ENCODE measurements at places on chromosomes 5 and 9.

DNA sequence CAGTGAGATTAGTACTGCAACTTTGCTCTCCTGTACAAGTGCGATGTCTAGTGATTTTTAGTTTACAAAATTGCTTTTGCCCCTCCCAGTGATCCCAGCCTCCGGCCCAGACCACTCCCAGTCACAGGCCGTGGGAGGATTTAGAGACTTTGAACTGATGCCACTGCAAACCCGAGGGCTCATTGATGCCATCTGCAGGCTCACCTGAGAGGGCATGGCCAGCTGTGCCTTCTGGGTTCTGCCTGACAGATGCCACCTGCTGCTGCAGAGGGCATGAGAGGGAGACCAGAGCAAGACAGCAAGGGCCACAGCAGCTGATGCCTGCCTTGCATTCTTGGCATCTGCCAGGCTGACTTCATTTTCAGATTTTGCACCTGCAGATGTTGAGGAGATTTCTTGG lies 593.8 kb downstream of the CDK5RAP2 start:
- DNase-seq = no peak

DNA sequence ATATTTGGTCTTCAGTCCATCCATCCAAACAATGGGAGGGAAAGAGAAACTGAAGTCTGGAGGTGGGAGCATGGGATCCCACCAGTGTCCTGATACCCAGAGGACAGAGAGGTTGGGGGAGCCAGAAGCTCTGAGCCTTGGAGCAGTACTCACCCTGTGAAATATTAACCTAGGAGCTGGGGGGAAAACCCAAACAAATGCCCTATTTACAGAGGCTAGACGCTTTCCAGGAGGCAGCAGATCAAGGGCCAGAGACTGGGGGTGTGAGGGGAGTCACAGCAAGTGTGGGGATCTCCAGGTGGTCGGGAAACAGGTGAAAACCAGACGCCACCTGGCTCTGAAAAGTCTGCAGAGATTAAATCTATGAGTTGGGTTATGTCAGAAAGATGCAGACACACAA lies 6.2 kb downstream of the ZER1 start:
- no peak for DNase-seq

- no peak for DNase-seq
These were observed 398.5 kb downstream of the DMAC1 start for GRCh38 chr9:7401116-7401515.

DNA sequence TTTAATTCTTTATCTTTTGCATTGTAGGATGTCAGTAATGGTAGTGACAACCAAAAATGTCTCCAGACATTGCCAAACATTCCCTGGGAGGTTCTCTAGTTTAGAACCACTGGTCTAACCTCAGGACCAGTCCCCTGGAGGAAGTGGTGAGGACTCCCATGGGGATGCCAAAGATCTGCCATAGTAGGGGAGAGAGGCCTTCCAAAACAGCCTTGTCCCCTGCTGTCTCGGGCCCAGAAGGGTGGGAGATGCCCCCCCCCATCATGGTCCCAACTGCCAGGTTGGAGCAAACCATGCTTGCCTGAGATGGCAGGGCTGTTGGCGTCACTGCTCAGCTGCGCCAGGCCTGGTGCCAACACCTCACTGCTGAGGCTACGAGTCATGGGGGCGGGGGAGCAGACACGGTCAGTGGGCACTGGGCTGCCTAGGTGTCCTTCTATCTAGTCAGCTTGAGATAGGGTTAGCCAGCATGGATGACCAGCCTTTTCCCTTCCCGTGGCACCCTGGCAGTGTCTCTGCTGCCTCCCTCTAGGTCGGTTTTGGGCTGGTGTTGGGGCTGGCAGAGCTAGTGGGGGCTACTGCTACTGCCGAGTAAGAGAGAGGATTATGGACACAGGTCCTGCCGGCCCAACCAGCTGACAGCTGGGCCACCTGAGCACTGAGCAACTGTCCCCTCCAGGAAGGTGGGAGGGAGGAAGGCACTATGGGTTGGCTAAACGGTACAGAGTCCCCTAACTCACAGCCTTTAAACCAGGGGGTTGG lies 8.3 kb upstream of the CXXC5 start:
- no peak for DNase-seq

DNA sequence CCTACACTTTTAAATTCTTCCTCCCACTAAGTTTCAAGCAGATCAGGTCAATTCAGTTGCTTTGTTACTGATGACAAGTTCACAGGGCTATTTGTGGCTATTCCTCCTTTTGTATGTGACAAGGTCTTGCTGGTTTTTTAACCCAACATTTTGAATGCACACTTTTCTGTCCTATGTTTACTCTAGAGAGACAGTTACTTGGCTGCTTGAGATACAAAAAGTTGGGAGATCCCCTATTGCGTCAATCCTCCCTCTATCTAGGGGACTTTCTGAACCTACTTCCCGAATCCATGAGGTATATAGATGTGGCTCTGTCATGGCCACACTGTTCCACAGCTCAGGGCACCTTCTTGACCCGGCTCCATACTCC lies 386.7 kb downstream of the NTRK2 start:
- DNase-seq = no peak

- DNase-seq = no peak
These were observed 40.3 kb downstream of the GLDC start for GRCh38 chr9:6605202-6605601.

DNA sequence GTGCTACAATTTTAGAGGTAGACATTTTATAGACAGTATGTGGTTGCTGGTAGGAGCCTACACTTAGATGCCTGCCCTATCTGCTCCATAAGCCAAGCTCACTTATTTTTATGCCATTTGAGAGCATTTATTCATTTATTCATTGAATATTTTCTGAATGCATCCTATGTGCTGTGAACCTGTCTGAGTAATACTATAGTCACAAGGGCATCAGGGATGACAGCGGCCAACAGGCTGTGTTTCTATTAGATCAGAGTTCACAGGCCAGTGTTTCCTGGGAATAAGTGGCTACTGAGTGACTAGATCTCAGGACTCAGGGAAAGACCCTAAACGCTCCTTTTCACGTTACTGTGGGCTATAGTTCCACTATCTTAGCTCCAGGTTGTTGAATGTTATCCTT lies 235.2 kb upstream of the MSX2 start:
- DNase-seq = no peak

DNA sequence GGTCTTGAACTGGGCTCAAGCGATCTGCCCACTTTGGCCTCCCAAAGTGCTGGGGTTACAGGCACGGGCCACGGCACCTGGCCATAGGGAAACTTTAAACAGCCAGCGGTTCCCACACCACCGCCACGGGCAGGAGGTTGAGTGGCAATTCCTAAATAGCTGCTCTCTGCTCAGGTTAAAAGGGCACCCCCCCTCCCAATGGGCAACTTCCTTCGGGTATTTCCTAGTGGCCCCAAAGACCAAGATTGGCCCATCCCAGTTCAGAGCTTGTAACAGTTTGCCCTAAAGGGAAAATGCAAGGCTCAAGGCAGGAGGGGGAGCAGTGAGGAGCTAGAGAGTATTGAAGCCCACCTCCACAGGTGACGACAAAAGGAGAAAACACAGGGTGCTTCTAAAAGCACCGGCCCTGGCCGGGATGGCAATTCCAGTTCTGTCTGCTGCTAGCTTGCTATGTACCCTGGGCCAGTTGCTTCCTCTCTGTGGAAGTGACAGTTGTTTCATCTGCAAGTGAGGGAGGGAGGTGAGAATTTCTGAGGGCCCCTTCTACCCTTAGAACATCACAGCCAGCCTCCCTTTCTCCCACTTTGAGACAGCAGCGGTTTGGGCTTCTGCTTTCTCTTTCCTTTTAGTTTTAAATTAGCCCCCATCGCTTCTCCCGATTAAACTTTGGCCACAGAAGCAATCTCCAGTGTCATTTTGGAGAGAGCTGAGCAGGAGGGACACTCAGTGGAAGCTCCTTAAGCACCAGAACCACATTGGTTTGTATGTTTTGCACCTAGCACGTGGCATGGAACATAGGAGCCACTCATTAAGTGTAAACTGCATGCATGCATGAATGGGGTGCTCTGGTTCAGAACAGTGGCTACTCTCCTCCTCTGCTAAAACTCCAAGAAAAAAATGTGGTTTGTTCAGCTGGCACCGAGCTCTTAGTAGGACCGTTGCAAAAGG lies 17.3 kb upstream of the TNIP1 start:
- no peak for DNase-seq

DNA sequence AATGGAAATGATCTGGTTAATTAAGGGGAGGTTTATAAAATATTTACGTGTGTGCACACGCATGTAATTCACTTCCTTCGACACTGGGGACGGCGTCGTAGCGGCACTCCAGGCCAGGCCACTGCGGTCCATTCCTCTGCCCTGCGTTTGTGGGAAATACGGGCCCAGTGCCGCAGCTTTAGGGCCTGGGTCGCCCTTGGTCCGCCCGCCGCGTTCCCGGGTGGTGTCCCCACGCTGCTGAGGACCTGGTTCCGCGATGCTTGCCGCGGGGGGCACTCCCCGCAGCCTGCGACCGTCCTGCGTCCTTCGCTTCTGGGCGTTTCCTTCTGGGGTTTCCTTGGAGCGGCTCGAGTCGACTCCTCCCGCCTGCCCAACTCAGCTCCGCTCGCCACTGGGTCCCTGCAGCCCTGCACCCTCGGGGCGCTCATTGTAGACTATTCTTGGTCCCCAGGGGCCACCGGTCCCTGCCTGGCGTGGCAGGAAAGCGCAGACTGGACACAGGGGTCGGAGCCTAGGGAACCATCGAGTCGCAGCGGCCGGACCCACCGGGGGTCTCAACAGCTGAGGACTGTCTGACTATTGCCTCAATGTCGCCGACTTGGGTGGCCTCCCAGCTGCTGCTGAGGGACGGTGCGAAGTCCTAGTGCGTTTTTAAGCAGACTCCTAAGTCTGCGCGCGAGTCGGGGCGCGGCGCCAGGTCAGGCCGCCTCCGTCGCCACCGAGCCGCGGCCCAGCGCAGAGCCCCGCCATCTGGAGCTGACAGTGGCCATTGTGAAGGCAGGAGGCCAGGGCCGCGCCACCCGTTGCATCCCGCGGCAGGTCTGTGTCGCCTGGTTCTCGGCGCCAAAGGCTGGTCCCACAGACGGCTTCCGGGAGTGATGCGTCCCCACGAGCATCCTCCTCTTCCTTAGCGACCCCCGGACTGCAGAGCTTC lies 4.4 kb upstream of the IRX1 start:
- DNase-seq = no peak

DNA sequence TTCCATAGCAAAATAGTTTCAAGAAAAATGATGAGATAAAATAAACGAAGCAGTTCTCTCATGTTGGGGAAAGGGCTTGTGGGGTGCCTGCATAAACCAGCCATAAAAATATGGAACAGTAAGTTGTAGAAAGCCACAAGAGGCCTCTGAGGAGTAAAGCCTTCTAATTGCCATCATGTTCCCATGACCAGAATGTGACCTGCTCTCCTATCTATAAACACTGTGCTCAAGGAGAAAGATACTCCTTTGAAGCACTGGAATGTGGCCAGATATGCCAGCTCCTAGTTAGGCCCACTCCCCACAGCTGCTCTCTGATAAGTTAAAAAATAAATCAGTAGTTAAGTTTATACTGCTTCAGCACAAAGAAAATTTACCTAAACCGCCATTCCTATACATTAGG lies 65.8 kb downstream of the SETX start:
- no peak for DNase-seq

DNA sequence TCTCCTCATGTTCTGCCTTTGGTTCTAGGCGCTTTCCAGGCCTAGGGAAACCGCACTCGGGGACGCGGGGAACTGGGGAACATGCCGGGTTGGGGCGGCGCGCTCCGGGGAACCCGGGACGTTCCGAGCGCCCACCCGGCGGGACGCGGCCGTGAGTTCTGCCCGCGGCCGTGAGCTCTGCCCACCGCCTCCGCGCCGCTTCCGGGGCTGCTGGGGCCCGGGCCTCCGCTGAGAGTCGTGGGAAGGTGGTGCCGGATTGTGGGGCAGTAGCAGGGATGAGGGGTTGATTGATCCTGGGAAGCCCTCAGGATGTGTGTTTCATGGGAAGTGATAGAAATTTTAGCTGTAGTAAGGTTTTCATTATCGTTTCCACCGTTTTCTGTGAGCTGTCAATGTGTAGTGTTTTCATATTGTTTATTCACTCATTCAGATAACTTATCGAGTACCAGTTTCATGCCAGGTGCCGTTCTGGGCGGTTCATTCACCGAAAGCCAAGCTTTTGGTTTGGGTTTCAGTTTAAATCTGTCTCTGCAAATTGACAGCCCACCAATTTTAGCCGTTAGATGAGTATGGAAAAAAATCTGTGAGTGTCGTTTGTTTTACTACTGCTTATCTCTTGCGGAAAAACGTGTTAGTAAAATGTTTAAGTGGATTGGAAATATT lies 657 bp downstream of the MTRR start:
- no peak for DNase-seq
